WTC11 (cell line): ENCODE measurements at places on chromosomes 1 and 21.

- DNase-seq = no peak
Observed at GRCh38 chr1:206890125-206891060, 6.8 kb upstream of the IL24 start.

DNA sequence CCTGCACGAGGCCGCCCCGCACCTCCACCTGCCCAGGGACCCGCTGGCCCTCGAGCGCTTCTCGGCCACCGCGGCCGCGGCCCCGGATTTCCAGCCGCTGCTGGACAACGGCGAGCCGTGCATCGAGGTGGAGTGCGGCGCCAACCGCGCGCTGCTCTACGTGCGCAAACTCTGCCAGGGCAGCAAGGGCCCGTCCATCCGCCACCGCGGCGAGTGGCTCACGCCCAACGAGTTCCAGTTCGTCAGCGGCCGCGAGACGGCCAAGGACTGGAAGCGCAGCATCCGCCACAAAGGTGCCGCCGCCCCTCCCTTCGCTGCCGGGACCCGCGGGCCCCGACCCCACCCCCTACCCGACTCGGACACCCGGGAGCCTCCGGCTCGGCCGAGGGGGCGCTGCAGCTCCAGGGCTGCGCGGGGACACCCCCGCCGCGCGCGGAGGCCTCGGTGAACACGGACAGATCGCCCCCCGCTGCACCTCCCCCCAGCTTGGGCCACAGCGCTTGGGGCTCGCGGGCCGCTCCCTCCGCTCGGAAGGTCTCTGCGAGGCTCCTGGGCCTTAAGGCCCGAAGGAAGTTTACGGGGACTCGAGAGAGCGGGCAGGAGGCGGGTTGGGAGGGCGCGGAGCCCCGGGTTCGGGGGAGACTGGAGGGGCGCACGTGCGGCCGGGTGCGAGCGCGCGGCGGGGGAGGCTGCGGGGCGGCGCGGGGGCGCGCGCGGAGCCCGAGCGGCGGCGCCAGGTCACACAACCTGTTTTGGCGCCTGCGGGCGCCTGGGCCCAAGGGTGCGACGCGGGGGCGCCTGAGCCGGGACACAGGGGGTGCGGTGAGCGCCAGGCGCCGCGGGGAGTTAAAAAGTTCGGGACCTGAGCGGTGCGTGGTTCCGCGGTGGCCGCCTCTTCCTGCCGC lies 1.2 kb downstream of the SAMD11 start:
- DNase-seq = peak; percentile 63

DNA sequence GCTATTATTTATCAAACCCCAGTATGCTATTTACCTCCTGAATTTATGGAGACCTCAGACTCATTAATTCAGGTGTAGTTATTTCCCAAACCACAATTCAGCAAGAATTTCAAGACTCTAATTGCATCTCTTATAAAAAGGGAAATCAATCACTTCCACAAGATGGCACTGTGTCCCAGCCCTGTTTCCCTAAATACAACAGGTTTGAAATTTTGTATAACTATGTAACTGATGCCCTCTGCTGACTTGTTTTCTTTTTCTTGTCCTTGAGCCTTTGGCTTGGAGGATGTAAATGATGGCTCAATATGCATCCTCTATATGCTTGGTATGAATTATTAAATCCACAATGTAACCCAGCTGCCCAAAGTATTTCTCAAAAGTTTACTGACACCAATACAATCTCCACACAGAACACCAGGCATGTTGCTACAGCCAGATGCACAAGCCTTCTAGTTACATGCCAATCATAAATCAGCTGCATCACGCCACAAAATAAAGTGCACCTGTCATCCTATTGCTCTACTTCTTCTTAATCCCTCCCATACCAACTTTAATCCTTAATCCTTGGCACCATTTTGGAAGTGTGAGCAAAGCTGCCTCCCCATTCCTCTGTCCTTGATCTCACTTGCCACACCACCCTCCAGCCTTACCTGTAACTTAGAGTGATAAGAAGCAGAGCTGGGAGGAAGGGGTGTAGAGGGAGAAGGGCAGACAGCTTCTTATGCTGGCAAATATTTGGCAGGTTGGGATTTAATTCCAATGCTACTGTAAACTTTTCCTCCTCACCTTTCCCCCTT lies 9.0 kb downstream of the C1orf105 start:
- peak; percentile 16 for DNase-seq

DNA sequence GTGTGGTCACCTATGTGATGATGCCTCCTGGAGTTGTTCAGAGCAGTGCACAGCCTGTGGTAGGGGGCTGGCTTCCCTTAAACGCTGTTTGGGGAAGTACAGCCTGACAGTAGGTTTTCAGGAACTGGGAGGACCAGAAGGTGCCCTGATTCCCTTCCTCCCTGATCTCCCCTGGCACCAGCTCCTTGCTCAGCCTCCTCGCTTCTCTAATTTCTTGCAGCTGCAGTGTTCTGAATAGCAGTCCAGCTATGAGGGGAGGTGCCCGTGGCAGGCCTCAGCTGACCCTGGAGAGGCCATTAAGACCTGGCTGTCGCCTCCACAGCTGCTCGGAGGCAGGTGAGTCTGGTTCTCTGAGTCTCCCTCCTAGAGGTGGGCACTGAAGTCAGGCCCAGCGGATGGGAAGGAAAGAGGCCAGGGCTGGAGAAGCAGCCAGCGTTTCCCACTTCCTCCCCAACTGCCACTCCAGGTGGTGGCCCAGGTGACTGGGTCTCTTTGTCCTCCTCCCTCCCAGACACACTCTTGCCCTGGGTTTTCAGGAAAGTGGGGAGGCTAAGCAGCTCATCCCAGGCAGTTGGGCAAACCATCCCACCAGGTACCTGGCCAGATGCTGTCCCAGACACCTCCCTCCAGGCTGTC lies 52.0 kb upstream of the RPL11 start:
- no peak for DNase-seq

- no peak for DNase-seq
Observed at GRCh38 chr1:227603327-227603726, 40.0 kb downstream of the ZNF678 start.

DNA sequence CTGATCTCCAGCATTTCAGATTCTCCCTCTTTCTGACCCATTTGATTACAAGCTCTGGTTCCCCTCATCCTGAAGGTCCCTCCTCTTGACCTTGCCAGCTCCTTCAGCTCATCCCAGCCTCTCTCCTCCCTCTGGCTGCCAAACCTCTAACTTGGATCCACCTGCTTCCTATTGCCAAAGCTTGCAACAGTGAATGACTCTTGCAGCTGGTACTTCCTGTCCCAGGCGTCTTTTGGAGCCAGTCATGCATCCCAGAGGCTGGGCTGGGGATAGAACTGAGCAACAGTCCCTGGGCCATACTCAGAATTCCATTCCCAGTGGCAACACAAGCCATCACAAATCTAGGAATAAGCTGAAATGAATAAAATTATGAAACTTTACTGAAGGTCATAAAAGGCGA lies 27.7 kb upstream of the SPOCD1 start:
- DNase-seq = no peak

GRCh38 chr21:30408782-30409494 lies 13.1 kb downstream of the KRTAP13-1 start:
- peak; percentile 84 for DNase-seq
